Effector memory CD4-positive, alpha-beta T cell (primary cell): ENCODE measurements at places on chromosomes 4 and X.

- DNase-seq = no peak
These were observed 210.6 kb upstream of the DKK2 start for GRCh38 chr4:107246761-107247160.

DNA sequence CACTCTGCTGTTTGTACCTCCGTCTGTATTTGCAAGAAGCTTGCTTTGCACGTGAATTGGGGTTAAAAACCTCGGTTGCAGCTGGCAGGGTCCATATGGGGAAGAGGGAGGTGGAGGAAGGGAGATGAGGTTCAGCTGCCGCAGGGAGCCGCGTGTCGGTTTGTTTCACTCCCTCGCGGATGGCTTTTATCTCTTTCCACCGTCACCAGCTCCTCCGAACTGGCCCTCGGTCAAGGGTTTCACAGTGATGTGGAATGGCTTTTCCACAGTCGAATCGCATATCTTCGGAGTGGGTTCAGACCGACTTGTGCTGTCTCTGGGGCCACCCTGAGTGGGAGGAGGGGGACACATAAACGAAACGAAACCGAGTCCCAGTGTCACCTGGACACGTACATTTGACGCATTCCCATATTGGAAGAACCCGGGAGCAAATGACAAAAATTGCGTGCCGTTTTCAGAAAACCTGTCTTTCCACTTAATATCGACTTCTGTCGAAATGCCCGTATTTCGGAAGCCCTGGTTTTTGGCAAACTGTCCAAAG lies 929 bp downstream of the ZBTB33 start:
- DNase-seq = no peak

DNA sequence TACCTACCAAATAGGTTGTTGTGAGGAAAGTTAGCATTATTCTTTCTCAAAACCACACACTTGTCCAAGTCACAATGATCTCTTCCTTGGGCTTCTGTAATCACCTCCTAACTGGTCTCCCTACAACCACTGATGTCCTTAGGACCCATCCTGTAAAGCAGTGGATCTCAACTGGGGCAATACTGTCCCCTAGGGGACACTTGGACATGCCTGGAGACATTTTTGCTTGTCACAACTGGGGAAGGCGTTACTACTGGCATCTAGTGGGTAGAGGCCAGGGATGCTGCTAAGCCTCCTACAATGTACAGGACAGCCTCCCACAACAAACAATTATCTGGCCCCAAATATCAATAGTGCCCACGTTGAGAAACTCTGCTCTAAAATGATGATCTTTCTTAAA lies 118.7 kb upstream of the AP1S2 start:
- DNase-seq = no peak

DNA sequence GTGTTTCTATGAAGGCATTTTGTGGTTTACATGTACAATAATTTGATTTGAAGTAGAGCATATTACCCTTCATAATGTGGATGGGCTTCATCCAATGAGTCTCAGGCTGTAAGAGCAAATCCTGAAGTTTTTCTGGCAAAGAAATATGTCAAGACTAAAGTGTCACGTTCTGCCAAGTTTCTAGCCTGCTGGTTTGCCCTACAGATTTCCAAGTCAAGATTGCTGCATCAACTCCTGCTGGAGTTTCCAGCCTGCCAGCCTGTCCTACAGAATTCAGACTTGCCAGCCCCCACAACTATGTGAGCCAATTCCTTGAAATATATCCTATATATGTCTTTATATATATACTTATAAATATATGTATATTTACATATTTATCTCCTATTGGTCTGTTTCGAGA lies 70.0 kb upstream of the RLIM start:
- DNase-seq = no peak

DNA sequence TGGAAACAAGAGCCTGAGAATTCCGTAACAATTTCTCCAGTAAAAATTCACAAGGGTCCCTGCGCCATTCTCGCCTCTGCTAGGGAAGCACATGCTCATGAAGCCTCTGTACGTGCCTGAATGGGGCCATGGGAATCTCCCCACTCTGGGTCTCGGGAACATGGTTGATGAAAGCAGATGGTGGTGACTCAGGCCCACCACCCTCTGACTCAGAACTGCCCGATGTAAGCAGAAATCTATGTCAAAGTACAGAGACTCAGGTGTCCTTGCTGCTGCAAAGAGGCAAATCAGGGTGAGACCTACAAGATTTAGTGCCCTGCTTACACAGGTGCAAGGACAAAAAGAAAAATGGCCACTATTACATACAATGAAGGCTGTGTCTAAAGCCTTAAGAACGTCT lies 65.0 kb downstream of the SCD5 start:
- DNase-seq = no peak

GRCh38 chrX:74324131-74324530 lies 20.2 kb downstream of the ZCCHC13 start:
- no peak for DNase-seq

- no peak for DNase-seq
These were observed 103.1 kb downstream of the PHEX start for GRCh38 chrX:22135171-22135711.

DNA sequence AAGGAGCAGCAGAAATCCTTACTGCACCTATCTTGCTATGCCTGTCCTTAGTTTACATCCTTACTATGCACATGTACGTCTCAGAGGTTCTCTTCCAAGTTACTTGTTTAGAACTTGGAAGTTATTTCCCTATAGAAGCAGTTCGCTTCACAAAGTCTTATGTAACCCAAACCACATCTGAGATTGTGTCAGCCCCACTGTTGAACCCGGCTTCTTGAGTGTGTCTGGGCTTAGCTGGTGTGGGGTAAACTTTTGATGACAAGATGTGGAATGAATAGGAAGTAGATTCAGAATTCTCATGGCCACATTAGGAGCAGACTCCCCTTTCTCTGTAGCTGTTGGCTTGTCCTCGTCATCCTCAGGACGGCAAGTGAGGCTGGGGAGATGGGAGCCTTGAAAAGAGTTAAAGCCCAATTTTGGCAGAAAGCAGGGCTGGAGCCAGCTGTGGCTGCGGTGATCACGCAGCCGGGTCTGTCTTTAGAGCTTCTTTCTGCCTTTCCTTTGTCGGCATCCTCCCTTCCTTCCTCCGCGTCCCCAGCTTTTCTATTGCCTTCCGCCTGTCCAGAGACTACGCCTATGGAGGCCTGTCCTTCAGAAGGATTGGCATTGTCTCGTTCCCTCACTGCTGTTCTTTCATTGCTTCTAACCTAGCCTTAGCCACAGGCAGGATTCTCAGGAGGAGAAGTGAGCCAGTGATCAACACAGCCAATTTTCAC lies 23.0 kb upstream of the LIMCH1 start:
- no peak for DNase-seq

GRCh38 chr4:48237996-48238645 lies 31.5 kb downstream of the TEC start:
- no peak for DNase-seq

GRCh38 chr4:176380352-176381157 lies 60.8 kb downstream of the SPCS3 start:
- DNase-seq = no peak

DNA sequence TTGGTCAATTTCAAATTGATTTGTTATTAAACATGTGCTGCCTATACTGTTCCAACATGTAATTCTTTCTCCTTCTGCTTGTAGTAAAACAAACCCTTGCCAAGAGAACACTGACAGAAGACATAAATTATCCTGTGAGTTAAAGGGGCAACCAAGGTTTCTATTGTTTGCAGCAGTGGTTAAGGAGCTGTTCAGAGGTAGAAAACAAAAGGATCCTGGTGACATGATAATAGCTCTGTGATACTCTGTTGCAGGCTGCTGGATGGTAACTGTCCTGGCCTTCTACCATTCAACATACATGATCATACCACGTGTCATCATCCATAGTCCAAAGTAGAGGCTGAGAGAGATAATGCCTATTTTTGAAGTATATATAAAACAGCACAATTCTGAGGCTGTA lies 75.8 kb upstream of the F9 start:
- no peak for DNase-seq

GRCh38 chr4:168880811-168881595 lies 129.1 kb downstream of the CBR4 start:
- no peak for DNase-seq

GRCh38 chrX:7102119-7102518 lies 45.4 kb upstream of the STS start:
- no peak for DNase-seq

DNA sequence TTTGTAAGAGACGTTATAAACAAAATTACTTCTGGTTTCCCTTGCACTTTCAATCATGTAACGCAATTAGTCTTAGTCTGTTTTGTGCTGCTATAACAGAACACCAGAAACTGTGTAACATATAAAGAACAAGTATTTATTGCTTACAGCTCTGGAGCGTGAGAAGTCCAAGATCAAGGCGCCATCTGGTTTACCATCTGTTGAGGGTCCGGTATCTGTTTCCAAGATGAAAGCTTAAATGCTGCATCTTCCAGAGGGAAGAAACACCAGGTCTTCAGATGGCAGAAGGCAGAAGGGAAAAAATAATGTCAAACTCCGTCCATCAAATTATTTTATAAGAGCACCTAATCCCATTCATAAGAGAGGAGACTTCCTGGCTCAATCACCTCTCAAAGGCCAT lies 474.1 kb downstream of the PDGFC start:
- no peak for DNase-seq

GRCh38 chrX:48461830-48462229 lies 8.2 kb downstream of the SLC38A5 start:
- DNase-seq = no peak

GRCh38 chr4:109764789-109765402 lies 35.0 kb upstream of the PLA2G12A start:
- no peak for DNase-seq

DNA sequence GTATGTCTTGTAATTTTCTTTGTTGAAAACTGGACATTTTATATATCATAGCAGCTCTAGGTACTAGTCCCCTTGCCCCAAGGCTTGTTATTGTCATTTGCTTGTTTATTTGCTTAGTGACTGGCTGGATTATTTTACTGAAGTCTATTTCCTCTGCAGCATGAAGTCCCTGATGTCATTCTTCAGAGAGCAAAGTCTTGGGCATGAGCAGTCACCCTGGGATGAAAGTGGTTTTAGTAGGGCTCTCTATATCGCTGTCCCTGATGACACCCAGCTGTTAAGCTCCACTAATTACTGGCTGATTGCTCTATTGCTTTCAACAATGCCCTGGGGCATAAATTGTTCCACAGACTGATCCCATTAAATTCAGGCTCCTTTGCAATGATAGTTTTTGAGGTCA lies 113.5 kb upstream of the USP9X start:
- no peak for DNase-seq

GRCh38 chrX:84335121-84335520 lies 147.1 kb upstream of the RPS6KA6 start:
- DNase-seq = no peak

GRCh38 chrX:139971394-139971749 lies 6.1 kb upstream of the CXorf66 start:
- DNase-seq = no peak

DNA sequence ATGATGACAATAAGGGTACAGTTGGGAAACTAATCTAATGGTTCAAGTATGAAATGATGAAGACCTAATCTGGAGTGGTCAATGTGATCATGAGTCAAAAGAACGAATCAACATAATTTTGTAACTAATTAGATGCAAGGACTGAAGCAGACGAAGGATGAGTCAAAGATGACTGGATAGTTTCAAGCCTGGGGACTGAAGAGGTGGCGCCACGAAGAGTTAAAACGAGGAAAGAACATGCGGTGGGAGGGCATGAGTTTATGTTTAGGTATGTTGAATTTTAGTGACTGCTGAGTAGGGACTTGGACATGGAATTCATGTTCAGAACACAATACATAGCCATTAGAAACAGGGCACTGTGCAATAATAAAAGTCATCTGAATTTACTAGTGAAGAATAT lies 221.5 kb upstream of the FAM241A start:
- DNase-seq = no peak

DNA sequence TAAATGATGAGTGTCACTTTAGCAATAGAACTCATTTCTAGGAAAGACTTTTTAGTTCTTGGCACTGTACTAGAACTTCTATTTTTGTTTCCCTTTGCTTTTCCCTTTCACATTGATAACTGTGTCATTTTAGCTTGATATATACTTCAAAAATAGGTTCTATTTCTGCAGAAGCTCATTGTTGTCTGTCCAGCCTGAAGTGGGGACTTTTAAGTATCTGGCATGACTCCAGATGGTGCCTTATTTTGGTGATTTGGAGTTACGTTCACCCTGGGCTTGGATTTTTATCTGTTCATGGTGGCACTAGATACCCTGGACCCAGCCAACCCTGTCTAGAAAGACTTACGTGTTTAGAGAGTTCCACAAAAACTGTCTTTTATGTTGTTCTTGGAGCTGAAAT lies 3.4 kb downstream of the ABHD18 start:
- no peak for DNase-seq

DNA sequence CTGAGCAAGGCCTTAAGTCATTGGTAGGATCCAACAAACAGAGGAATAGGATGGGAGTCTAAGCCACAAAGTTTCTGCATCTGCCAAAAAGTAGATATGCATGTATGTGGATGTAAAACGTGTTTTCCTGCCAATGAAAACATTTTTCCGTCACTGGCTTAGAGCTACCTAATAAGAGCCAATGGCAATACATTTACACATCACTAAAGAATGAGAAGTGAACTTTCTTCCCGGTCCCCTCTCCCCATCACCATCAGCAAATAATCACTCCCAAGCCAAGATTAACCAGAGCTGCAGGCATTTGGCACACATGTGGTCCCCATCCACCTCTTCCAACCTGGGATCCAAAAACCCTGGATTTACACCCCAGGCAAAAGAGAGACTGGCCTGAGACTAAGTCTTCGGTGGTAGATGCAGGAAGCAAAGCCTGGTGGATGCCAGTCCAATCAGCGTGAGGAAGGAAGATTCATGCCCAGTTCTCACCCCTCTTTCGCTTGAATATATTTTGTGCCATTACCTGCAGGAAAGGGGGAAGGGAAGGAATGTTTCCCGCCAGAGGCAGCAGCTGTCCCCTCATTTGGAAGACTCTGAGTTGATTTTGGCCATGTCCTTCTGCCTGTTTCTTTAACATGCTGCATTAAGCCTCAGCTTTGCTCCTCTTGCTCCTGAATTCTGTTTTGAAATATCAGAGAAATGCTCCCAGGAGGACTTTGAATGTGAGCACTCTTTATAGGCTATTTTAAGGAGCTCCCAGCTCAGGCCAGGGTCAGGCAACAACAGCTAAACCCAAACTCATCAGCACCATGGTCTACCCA lies 131.4 kb downstream of the CHIC2 start:
- DNase-seq = no peak

GRCh38 chr4:108109997-108110416 lies 58.7 kb downstream of the LEF1 start:
- no peak for DNase-seq

DNA sequence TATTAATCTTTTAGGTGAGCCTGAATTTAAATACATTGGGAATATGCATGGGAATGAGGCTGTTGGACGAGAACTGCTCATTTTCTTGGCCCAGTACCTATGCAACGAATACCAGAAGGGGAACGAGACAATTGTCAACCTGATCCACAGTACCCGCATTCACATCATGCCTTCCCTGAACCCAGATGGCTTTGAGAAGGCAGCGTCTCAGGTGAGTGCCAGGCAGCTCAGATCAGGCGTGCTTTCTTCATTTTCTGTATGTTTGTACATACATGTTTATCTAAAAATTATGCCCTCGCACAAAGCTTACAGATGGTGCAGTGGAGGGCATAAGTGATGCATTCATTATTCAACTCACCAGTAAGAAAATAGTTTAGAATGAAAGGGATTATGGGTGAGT lies 85.6 kb downstream of the CPE start:
- no peak for DNase-seq
